ENCODE measurements at places on chromosomes 2 and 18.

DNA sequence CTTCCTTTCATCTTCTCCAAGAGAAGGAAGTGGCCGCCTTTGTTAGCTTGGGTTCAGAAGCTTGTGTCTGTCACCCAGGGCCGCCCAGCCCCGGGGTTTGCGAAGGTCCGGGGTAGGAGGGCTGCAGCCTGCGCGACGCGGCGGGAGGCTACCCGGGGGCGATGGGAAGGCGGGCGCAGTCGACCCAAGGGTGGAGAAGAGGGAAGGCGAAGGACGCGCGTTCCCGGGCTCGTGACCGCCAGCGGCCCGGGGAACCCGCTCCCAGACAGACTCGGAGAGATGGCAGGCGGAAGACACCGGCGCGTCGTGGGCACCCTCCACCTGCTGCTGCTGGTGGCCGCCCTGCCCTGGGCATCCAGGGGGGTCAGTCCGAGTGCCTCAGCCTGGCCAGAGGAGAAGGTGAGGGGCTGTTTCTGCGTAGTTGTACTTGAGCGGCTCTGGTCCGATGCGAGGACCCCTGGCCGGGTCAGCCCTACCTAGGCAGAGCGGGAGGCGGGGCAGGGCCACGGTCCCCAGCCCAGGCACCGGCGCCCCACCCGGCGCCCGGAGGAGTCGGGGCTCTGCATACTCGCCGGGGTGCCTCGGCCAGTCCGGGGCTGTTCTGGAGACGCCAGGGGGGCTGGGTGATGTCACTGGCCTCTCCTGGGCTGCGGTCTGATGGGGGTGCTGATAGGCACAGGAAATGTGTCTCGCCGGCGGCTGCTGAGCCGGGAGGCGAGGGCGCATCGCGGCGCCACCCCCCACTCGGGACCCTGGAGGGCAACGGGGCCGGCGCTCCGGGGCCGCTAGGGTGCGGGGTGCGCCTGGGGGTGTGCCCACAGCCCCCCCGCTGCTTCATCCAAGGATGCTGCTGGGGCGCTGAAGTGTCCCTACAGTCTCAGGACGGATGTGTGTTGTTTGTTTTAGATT, at the start of gene QPCT:
TSS of gene QPCT (plus strand) at position 178 of the 909 bp plus-strand sequence. CDS start at position 280, 102 bp downstream.
- DNase-seq, result peak; percentile 45

- no peak for DNase-seq
Measured at GRCh38 chr2:45890819-45891218, 239.3 kb downstream of the PRKCE start.

- DNase-seq, result no peak
Measured at GRCh38 chr2:28750316-28751251, 1.0 kb upstream of the PPP1CB start.

- peak; percentile 7 for DNase-seq
Measured at GRCh38 chr18:25518716-25519053, 166.7 kb upstream of the ZNF521 start.

DNA sequence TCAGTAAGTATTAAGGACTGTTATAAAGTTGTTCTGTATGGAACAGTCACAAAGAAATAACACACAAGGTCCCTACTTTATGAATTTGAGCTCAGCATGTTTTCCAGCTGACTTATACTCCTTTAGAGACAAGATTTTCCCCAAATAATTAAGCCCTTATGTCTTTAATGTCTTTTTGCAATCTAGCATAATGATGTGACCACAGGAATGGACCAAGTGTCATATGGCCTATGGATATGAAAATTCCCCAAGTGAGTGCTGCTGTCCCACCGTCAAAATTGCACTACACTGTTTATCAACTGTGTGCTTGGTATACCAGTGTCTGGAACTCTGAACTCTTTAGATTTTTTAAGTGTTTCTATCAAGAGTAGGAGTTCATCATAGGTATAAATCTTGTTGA, 369.6 kb downstream of the PID1 start:
- no peak for DNase-seq

DNA sequence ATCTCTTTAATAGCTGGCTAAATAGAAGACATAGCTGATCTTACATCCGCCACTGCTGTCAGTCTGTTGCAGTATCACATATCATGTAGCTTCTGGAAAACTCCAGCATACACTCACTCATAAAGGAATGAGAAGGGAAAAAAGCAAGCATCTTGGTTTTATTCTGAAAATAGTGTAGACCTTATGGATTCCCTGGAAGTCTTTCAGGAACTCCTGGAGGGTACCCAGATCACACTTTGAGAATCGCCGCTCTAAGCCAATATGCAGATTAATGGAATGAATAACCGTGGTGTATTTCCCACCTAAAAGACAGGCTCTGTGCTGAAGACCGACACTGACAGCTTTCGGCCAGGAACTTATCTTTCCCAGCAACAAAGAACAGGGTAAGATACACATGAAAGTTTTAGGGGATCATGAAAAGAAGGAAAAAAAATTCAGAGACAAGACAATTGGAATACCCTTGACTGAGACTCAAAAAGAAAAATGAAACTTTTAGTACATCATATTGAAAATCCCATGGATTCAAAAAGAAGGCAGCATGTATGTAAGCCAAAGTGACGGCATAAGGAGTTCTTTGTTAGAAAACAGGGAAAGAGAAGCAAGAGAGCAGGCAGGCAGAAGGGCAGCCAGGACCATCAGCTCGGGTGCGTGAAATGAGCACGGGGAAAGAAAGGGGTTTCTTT, 56.4 kb upstream of the SEC11C start:
- no peak for DNase-seq

GRCh38 chr2:155825876-155826275, 506.6 kb downstream of the NR4A2 start:
- DNase-seq, result no peak

DNA sequence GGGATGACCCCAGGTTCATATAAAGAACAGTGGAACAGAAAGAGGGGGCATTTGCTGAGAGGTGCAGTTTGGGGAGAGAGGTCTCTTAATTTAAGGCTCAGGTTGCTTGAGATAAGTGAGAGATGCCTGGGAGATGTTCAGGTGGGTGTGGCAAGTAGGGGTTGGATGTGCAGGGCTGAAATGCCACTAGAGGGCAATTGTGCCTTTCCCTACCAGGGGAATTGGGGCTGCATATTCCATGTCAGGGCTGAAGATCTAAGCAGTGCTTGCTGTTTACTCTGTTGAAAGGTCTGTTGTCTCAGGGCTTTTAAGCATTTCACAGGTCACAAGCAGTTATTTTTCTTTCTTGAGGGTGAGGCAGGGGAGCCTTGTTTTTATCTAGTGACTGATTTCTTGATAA, 7.8 kb downstream of the CCDC85A start:
- DNase-seq, result no peak

DNA sequence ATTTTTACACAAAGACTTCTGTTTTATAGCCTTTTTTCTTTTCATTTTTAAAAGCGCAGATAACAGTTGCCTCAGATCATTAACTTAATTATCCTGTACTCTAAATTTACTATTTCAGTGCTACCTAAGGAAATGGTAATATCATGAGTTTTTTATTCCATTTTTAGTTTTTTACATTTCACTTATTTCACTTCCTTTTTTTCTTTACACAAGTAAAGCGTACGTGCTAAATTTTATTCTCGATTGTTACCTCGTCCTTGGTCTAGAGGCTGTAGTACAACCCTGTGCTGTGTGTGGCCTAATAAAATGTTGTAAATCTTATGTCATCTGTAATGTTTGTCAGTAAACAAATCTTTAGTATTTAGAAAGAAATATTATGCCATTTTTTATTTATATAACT, 49.2 kb downstream of the CRIM1 start:
- no peak for DNase-seq

GRCh38 chr2:177075254-177075653, 137.3 kb upstream of the HNRNPA3 start:
- DNase-seq, result no peak

DNA sequence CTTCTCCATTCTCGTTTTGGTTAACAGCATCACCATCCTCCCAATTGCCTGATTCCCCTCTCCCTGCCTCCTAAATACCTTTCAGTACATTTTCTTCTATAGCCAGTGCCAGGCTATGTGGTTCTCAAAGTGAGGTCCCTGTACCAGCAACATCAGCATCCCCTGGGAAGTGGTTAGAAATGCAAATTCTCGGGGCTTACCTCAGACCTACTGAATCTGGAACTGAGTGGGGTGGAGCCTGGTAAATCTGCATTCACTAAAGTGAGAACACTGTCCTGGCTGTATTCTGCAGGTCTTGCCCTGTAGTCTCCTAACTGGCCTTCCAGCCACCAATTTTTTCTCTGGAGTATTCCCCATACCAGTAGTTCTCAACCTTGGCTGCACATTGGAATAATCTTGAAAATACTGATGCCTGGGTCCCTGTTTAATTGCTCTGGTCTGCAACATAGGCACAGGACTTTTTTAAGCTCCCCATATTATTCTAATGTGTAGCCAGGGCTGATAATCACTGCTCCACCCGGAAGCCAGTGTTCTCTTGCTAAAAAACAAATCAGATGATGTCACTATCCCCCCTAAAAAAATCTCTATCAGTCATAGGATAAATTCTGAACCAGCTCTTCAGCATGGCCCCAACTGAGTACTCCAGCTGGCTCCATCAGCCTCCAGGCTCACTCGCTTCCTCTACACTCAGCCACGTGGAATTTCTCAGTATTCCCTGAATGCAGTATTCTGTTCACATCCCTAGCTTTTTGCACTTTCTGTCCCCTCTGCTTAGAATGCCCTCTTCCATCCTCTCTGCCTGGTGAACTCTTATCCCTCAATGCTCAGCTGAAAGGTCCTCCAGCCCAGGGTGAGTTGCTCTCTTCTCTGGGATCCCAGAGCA, 98.4 kb downstream of the CDK15 start:
- DNase-seq, result no peak

GRCh38 chr2:224948859-224949258, 93.4 kb downstream of the DOCK10 start:
- DNase-seq, result no peak

DNA sequence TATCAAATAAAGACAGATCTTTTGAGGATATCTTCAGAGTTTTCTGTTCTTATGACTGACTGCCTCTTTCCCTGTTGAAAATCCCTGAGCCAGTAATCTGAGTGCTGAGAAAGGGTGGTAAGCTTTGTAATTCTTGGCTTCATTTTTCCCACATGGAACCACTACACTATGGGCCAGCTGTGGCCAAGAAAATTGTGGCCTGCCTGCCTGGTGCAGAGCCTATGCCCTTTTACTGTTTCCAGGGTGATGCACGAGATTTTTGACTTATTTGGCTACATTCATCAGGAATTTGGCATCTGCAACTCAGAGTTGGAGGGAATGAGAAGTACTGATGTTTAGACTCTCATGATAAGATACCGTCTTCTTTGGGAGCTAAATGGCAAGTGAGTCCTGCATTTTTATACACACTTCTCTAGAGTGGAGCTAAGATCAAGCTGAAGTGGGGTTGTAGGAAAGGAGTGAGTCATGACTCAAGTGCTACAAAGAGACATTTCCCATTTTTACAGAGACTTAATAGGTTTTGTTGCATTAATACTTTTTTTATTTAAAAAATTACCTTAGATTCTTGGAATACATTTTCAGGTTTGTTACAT, 328.2 kb upstream of the CDH7 start:
- DNase-seq, result no peak

- no peak for DNase-seq
Measured at GRCh38 chr2:102144128-102144527, 1.6 kb downstream of the IL1R1 start.

DNA sequence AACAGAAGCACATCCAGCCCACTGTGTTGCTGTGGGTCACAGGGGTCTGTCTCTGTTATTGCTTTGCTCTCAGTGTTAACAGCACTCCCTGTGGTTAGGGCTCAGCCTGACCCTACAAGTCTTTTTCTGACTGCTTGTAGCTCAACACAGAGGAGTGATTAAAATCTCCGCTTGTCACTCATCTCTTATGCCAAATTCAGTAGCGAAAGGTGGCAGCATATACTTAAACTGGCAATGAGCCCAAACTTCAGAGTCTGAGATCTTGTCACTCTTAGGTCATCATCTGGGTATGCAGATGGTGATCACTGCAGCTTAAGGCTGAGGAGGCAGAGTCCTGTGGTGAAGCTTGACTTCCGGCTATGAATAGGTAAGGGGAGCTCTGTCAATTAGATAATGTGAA, 63.3 kb upstream of the CSRNP3 start:
- DNase-seq, result no peak

GRCh38 chr18:58232668-58233067, 188.6 kb downstream of the NEDD4L start:
- no peak for DNase-seq

GRCh38 chr2:8571792-8572499, 109.9 kb upstream of the ID2 start:
- DNase-seq, result no peak

- no peak for DNase-seq
Measured at GRCh38 chr2:5668682-5669250, 23.4 kb upstream of the SOX11 start.

GRCh38 chr2:171158790-171159371, 1.8 kb downstream of the TLK1 start:
- no peak for DNase-seq

- no peak for DNase-seq
Measured at GRCh38 chr2:174815526-174815925, 51.3 kb upstream of the CHRNA1 start.

- no peak for DNase-seq
Measured at GRCh38 chr2:16030206-16031057, 90.1 kb downstream of the MYCN start.

GRCh38 chr2:45497355-45497754, 113.7 kb downstream of the SRBD1 start:
- no peak for DNase-seq

DNA sequence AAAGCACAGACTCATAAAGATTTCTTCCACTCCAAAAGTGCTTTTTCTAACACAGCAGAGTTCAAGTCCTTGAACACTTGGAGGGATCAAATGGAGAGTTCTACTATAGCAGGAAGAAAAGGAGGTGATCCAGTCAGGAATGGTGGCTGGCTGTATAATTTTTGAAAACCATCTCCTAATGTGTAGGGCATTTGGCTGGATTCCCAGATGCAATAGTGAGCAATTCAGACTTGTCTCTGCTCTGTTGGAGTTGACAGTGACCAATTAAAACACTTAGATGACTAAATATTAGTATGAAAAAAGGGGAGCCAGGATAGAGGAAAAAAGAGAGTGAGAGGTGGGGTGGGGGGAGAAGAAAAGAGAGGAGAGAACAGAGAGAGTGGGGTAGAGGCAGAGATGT, 5.3 kb upstream of the G6PC2 start:
- no peak for DNase-seq

GRCh38 chr2:189544318-189545042, 36.1 kb downstream of the SLC40A1 start:
- DNase-seq, result no peak

- no peak for DNase-seq
Measured at GRCh38 chr2:226916669-226917068, 80.8 kb downstream of the RHBDD1 start.

DNA sequence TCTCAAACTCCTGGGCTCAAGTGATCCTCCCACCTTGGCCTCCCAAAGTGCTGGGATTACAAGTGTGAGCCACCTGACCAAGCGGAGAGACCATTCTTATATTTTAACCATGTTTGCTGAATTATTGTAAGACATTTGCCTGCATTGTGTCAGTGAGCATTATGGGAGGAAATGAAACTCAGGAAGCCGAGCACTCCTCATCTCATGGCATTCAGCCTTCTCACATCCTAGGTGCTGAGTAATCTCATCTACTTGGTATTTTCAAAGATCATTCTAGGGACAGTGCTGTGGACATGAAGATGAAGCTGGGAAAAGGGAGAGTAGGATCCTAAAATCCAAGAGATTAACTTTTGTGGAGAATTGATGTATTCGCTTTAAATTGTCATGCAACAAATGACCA, 66.1 kb downstream of the NAPG start:
- DNase-seq, result no peak

GRCh38 chr18:48007955-48008701, 77.7 kb upstream of the SMAD2 start:
- no peak for DNase-seq

Data from memory B cell (primary cell).